RPMI7951 (cell line): ENCODE measurements at places on chromosomes 7 and 10. TPM values are rescaled to one million over a fixed set of nuclear protein-coding genes. Genes with fewer than 3 reads are reported as not detected.

The CCDC146 gene
- total RNA-seq: 0.68 and 0.72 TPM in 2 replicates

The OR2A1 gene
- total RNA-seq: 0.20 and 1.7 TPM in 2 replicates

The SAMD9 gene
- 18.8 and 24.3 TPM in 2 replicates for total RNA-seq

The TEX36 gene
- not detected in 2 replicates for total RNA-seq

The MRM2 gene
- total RNA-seq: 36.4 and 36.8 TPM in 2 replicates

The LRRTM3 gene
- not detected in 2 replicates for total RNA-seq

The CDC14C gene
- not detected in 2 replicates for total RNA-seq

The BHLHA15 gene
- total RNA-seq: 0.36 TPM in 1 of 2 replicates, not detected in the other
